ENCODE measurements at places on chromosomes 4 and X.
A peak's percentile ranks its signal among the peaks of the same experiment; 100 is the strongest.

DNA sequence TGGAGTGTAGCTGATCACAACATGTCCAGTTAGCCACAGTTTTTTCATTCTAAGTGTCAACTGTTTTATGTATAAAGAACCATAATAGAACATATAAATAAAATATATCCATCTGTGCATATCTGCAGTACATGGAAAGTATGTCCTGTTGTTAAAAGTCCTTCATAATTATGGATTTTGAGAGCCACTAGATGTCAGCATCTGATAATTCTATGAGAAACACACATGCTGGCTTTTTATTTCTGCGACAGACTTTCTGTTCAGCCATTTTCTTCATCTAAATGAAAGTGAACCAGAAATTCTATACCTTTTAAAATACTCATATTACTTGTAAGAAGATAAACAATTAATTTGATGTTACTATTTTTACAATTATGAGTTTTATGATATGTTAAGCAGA lies 251.5 kb downstream of the GPM6A start:
- DNase-seq: no peak

- DNase-seq: no peak
Measured at GRCh38 chrX:139192386-139192961, 338.1 kb upstream of the F9 start.

DNA sequence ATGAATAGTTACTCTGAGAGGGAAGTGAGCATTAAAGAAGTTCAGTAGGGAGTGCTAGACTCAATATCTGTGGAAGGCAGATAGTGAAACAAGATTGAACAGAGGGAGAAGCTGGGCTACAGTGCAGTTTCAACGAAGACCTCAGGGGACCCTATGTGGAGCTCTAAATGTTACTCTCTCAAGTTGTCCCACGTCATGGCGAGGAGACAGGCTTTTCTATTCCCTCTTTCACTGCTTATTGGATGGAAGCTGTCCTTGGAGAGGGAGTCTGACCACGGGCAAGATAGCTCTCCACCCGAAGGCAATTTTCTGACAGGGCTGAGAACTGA lies 42.3 kb upstream of the CCSER1 start:
- DNase-seq: no peak

DNA sequence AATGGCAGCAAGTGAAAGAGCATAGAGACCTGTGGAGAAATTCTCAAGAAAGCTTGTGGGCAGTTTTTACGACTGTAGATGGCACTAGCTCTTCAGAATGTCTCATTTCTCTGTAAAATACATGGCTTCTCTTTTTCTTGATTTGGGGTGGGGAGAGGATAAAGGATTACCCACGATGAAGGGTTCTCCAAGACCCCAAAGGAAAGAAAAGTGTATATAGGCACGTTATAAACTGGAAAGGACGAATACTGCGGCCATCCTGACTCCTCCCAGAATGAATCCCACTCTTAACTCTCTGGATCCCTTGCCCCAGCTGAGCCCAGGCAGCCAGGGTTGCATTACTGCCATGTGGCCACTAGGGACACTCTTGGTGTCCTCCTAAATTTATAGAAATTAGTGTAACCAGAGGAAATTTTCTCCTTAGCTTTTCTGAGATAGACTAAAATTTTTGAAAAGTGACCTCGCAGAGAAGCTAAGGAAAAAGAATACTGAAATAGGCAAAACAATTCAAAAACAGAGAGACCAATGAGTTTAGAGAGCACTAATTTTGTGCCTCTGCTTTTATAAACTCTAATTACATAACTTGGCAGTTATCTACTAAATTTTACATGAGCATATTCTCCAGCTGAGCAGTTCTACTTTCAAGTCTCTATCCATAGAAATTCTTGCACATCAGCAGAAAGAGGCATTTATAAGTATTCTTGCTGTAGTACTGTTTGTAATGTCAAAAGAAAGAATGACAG lies 37.8 kb upstream of the PCDH19 start:
- DNase-seq: no peak

DNA sequence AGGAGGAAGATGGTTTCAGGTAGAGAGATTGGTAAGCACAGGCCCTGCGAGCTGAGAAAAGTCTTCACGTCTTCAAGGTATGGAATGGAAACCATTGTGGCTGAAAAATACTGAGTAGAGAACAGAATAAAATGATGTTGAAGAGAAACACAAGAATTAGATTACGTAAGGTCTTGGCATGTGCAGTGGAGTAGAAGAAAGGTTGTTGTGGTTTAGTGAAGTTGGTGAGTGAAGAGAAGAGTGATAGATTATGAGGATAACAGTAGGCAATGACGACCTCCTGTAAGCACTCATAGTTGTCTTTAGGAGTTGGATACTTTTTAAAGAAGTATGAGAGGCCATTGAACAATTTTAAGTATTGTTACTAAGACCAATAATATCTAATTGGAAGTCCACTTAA lies 642.6 kb downstream of the PCDH7 start:
- no peak for DNase-seq

DNA sequence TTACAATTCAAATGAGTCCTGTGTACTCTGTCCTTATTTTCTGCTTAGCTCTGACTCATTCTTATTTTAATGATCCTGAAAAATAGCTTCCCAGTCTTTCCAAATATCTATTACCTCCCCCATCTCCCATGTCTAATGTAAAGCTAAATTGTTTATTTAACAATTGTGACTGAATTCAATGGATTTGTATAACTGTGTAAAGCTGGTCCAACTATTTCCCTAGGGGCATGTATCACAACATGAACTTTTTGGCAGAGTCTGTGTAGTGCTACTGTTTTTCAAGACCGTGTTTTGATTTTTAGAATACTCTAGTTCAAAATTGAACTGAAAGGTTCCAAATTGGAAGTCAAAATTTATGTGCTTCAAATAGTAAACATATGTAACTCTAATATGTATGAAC lies 67.8 kb downstream of the SPCS3 start:
- DNase-seq: peak; percentile 52

DNA sequence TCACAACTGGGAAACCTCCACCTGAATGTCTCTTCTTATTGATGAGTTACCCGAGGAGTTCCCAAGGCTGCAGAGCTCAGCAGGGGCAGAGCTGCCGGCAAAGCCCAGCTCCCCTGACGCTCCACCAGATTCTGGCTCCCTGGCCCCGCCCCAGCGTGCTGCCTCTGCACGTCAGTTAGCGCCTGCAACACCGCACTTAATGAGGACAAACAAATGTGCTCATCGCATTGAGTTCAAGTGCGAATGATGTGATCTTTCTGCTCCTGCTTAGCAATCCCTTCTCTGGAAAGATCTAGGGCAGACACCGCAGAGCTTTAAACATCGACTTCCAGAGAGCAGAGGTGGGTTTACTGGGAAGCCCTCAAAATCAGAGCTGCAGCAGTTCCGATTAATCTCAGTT lies 55.5 kb upstream of the FBXW7 start:
- DNase-seq: no peak

GRCh38 chr4:7761720-7762119 lies 177.9 kb downstream of the AFAP1 start:
- DNase-seq: no peak

- no peak for DNase-seq
Measured at GRCh38 chrX:46383006-46383405, 162.2 kb downstream of the ZNF674 start.

DNA sequence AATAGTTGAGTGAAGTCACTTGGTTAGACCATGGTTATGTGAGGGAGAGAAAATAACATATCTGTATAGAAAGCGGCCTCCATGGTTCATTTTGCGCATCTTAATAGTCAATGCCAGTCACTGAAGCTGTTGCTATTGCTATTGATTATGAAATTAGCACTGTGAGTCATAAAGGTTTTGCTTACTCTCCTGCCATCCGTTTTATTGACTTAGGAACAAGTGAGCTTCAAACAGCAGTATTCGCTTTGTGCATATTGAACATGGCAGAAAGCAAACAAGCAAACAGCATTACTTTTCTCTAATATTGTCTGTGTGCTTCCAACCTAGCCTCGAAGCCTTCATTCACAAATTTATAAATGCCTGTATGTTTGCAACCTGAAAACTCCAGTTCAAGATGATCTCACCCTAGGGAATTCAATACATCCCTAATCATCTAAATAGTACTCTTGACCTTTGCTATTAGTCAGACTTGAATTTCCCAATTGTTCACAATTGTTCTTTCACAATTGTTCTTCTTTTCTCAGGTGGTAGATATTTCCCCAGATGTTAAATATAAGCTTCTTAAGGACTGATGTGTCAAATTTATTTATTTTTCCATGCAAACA lies 55.9 kb upstream of the GABRA2 start:
- no peak for DNase-seq

- no peak for DNase-seq
Measured at GRCh38 chrX:47568656-47569295, 7.8 kb downstream of the ARAF start.

- no peak for DNase-seq
Measured at GRCh38 chrX:70769659-70770227, 138.8 kb downstream of the TEX11 start.

DNA sequence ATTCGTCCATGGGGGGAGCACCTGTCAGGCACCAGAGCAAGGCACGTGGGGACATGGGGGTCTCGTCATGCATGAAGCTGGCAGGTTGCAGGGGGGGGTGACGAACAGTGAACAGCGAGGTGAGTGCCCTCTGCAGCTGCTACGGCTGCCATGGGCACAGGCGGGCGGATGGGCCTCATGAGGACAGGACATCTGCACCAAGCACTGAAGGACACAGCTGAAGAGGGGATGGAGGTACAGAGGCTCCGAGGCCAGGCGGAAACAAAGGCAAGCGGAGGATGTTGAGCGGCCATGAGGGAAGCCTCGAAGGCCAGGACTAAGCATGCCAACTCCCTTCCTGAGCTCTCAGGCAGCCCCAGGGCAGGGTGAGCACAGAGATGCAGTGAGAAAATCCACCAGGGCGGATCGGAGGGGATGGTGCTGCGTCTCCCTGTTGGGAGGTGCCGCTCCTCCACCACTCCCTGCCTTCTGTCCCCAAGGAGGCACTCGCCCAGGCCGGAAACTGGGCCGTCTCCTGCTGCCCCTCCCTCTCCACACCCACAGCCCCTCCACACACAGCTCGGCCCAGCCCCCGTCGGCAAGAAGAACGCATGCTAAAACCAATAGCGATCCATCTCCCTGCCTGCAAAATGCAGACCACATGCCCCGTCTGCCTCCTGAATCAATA lies 24.6 kb downstream of the ABLIM2 start:
- DNase-seq: no peak

GRCh38 chrX:125398959-125399440 lies 79.3 kb downstream of the TEX13C start:
- DNase-seq: no peak

DNA sequence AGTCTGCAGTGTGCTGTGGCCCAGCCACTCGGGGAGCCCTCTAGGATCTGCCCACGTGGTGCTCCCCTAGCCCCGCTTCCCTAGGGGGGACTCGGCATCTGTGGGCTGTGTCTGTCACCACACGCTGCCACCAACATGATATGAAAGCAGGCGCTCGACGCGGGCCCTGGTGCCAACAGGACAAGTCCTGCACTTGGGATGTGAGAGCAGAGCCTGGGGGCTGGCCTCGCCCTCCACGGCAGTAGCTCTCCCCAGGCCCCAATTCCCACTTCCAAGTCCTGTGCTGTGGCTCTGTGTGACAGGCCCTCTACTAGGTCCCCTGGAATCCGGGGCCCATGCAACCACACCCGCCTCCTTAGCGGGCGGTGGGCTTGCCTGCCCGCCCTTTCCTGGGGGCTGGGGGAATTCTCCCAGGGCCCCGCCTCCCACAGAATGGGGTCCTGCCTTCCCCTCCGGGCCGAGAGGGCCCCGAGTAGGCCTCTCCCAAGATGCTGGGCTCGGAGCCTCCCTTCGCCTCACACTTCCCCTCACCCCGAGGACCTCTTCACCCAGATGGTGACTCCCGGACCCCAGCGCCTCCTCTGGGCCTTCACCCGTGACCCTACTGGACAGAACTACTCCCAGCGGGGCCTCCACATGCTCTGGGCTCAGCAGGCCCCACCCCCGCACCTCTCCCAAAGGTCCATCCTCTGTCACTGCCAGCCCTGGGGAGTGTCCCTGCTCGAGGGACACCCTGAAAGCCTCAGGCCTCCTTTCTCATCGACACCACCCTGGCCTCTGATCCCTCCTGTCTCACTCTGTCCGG lies 11.2 kb downstream of the LRPAP1 start:
- DNase-seq: no peak

DNA sequence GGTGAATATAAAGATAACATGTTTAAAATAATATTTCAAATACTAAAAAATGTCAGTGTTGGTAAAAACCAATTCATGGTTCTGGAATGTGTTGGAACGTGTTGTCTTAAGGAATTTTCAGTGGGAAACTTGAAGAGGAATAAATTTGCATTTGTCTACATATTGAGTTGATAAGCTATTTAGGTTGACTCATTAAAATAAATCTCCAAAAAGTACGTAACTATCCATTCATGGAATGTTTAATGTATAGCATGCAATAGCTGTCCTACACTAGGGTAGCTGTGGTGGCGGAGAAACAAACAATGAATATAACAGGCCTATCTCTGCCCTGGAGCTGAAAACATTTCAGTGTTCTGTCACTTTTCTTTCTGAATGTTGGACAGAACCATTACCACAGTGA lies 20.3 kb downstream of the SHISA3 start:
- peak; percentile 56 for DNase-seq

GRCh38 chr4:1291091-1291490 lies 1.4 kb downstream of the MAEA start:
- DNase-seq: no peak
